ENCODE measurements at places on chromosomes 5 and 9.

GRCh38 chr5:81427566-81427965 is 33.6 kb upstream of the ACOT12 start:
- DNase-seq, result no peak

- DNase-seq, result no peak
These were observed 489.1 kb downstream of the PRDM9 start for GRCh38 chr5:23996525-23996924.

GRCh38 chr5:133806847-133807246 is 161.6 kb downstream of the C5orf15 start:
- DNase-seq, result no peak

DNA sequence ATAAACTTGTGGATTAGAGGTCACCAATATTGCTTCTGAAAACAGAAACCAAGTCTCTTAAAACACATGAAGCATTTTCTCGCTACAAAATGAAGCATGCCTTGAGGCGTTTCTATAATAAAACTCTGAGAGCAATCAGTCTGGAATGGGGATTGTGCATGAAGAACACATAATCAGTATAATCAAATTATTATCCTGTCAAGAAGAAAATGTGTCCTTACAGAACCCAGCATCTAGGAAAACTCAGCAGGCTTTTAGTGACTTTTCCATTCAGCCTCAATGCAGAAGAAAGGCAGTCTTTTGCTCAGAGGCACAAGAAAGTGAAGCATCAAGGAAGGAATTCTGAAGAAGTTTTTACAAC is 121.9 kb downstream of the CDH18 start:
- DNase-seq, result no peak

DNA sequence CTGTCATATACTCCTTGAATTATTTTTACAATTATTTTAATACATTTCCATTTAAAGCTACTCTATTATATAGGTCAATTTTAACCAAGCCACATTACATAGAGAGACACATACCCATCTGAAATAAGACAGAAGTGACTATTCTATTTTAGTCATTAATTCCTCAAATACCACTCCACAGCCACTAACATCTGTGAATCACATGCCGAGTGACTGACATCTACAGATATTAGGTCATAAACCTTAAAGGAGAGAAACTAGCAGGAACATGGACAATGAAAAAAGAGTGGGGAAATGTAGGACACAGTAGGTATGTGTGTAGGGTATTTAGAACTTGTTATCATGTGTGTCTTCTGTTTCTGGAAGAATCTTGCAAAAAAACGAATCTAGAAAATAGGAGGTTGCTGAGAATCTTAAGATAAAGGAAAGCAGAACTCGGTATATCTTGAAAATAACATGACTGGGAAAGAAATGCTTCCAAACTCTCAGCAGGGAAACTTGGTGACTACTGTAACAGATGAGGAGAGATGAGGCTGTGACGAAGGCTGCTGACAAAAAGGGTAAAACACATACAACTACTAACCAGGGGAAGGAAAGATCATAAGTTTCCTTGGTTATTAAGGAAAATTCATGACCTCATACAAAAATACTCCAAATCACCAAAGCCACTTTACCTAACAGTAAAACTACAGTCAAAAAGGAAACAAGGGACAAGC is 84.6 kb downstream of the PLPP1 start:
- DNase-seq, result no peak

- DNase-seq, result no peak
These were observed 12.1 kb upstream of the HAUS6 start for GRCh38 chr9:19114680-19115270.

DNA sequence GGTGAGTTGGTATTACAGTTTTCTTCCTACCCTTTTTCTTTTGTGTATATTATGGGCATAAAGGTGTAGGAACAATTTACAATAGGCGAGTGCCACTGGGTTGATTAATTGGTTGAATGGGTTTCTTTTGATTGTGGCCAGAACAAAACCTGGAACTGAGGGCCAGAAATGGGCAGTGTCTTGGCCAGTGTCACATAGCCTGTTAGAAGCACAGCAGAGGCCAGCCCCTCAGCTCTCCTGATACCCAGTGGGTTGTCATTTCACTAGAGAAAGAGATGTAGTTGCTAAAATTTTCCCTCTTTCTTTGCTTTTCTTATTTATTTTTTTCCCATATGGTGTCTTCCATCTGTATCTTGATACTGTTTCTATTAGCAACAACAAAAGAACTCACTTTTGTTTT is 38.8 kb upstream of the SEMA6A start:
- DNase-seq, result no peak

GRCh38 chr5:166719991-166720390 is 1571.5 kb upstream of the WWC1 start:
- no peak for DNase-seq

Data from CD4-positive, alpha-beta T cell treated with Interleukin-4 for 4 hours (primary cell).